ENCODE measurements at places on chromosomes 7 and 10.

- no peak for DNase-seq
These were observed 46.2 kb downstream of the BAIAP2L1 start for GRCh38 chr7:98354511-98355249.

DNA sequence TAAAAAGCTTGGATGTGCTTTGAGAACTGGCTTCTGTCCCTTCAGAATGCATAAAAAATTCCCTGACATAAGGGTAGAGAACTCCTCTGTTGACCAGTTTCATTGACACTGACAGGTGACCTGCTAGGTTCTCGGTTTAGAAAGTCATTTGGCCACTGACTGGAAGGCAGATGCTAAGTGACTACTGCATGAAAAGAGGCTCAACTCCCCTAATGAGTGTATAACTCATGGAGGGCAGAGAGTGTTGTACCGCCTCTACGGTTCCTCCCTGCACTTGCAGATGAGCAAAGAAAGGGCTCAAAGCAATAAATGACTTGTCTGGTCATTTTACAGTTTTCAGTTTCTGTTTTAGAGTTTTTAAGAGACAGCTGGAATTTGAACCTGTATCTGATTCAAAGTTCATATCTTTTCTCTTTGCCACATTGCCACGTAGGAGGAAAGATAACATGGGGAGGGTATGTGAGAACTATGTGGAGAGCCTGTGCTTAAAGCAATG, 2.9 kb upstream of the FGL2 start:
- DNase-seq: no peak

DNA sequence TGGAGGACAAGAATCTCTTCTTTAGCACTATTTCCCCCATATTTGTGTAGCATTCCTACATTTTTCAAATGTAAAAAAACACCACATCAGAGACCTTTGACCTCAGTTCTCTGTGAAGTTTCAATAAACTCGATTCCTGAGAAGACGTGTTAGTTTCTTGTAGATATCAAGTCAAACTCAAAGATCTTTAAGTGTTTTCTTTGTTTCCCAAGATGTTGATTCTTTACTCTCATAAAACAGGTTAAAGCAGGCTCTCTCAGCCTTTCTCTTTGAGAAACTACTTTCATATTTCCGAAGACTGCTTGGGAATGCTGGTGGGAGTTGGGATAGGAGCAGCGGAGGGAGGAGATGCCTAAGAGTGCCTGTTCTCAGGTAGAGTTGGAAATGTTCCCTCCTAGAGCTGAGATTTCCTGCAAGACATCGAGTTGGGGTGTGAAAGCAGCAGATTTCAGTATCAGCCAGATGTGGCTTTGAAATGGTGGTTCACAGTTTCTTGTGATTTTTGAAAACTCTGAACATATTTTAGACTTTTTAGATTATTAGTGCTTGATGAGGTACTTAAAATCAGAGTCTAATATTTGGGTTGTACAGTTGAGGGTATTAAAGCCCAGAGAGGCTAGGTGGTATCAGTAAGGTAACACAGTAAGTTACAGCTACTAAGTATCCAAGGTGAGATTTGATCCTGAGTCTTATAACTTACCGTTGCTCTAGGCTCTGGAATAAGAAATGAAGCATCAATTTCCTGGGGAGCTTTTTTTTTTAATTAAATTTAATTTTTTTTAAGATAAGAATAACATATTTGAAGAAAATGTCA, 13.9 kb downstream of the ADK start:
- DNase-seq: no peak

DNA sequence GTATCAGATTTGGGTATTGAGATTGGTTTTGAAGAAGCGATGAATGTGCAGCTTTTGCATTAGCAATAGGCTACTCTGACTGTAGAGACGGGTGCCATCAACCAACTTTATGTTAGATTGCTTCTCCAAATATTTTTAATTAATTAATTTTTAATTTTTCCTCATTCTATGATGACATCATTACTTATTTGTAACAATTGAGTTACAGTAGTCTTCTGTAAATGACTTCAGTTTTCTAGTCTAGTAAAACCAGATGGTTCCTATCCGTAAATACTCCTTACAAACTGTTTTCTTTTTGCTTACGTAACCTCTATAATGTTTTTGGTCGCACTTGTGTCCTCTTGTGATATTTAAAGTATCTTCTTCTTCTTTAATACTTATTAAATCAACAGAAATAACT, 118.1 kb downstream of the ZNF736 start:
- DNase-seq: no peak

DNA sequence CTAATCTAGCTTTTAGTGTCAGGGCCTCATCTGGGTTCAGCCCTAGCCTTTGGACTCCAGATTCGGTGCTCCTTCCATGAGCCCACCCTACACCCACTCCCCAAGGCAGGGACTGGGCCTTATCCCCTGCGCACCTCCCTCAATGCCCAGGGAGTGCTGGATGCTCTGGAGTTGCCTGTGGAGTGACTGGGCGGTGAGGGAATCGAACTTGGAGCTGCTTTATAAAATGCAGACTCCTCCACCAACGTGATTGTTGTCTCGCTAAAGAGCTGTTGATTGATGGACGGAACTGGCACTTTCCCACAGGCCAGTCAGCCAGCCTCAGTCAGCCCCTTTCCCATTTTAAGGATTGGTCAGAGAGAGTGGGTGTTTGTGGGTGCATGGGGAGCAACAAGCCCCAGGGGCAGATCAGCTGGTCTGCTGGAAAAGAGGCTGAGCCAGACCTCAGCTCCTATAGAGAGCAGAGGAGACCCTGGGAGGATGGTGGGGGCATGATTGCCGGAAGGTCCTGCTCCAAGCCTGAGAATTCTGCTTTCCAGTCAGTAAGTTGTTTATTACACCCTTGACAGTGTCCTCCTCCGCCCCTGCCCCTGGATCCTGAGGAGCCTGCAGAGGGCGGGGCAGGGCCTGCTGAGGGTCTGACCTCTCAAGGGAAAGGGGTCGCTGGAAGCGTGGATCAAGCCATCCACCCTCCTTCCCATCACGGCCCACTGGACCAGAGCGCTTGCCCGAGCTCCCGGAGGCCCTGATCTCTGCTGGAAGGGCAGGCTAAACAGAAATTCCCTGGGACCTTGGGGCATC, 16.7 kb downstream of the UNC5B start:
- no peak for DNase-seq

DNA sequence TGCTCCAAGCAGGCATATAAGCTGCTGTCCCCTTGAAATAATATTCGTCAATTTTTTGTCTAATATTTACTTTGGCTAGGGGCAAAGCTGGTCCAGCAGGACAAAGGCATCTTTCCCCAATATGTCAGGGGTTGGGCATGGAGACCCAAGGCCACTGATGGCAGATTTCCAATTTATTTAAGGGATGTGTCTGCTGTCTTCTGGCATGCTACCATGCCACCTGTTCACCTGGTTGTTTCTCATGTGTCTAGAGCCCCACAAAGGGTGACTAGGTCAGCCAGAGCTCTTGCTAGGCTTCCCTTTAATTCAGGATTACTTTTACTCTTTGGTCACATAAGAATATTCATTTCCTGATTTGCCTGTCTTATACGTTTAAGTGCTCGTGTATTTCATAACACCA, 22.1 kb upstream of the SYPL1 start:
- no peak for DNase-seq

Measured in stimulated activated CD8-positive, alpha-beta memory T cell treated with anti-CD3 and anti-CD28 coated beads, Interleukin-15, amount 100 ng/mL, for 48 hours (primary cell).